ENCODE measurements at places on chromosomes 5 and 9.

- no peak for DNase-seq
Measured at GRCh38 chr5:110852053-110852452, 113.2 kb downstream of the SLC25A46 start.

GRCh38 chr9:128081056-128081455, 13.0 kb downstream of the SLC25A25 start:
- DNase-seq: no peak

DNA sequence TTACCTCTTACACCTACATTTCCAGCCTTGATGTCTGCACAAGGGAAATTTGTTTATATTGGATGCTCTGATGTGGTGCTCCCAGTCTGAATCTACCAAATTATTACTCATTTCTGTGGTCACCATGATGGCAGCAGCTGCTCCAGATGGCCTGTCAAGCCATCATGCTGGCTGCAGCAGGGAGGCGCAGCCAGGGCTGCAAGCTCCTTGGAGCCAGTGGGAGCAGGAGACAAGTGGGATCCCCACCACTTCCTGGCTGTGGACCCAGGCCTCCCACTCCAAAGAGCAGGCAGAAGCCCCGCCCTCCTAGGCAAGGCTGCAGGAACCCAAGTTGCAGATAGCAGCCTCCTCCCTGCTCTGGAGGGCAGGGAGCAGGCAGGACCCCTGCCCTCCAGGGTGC, 241.1 kb upstream of the ATP10B start:
- DNase-seq: no peak

- DNase-seq: no peak
Measured at GRCh38 chr5:180589771-180590542, 1.3 kb downstream of the SCGB3A1 start.

DNA sequence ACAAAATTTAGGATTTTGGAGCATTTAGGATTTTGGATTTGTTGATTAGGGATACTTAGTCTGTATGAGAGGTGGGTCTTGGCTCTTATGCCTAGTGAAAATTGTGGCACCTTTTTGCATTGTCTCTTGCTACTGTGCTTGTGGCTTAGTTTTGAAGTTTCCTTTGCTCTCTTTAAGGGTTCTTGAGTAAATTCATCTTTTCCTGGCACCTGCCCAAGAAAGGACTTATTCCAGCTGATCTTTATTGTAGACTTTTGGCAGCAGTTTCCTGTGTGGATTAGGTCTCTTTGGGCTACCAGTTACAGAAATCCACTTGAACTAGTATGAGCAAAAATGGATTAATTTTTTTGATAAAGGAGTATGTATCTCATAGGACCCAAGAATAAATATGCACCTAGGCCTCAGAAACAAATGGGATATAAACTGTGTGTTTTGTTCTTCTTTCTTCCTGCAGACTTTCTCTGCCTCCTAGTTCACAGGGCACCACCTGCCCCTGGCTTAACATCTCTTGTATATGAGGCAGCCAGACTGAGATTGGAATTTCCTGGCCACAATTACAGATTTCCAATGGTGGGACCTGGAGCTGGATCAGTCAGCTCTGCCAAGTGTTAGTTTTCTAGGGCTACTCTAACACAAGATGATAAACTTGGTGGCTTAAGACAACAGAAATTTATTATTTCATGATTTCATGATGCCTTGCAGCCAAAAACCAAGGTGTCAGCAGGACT, 44.6 kb downstream of the FOCAD start:
- DNase-seq: peak; percentile 54

DNA sequence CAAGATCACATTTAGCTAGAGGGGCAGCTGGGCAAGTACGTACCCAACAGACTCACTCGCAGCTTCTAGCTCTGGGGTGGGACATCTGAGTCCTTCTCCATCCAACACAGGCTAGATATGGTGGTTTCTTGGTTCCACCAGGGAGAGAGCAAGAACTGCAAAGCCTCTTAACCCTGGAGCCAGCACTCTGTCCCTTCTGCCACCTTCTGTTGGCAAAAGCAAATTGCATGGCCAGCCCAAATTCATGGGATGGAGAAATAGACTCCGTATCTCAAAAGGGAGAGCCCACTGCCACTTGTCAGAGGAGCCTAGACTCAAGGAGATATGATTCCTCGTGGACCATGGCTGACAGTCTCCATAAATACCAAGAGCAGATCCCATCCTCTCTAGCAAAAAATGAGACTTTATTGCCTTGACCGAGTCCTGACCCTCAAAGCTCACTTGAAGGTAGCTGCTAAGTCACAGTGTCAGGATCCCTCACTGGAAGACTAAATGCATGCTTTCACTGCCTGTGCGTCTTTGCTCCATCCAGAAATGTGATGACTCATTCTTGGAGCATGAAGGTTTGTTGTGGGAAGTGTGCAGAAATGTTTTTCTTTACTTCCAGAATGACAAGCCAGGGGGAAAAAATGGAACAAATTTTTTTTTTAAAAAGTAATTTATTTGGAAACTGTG, 28.8 kb upstream of the ROR2 start:
- DNase-seq: peak; percentile 25

DNA sequence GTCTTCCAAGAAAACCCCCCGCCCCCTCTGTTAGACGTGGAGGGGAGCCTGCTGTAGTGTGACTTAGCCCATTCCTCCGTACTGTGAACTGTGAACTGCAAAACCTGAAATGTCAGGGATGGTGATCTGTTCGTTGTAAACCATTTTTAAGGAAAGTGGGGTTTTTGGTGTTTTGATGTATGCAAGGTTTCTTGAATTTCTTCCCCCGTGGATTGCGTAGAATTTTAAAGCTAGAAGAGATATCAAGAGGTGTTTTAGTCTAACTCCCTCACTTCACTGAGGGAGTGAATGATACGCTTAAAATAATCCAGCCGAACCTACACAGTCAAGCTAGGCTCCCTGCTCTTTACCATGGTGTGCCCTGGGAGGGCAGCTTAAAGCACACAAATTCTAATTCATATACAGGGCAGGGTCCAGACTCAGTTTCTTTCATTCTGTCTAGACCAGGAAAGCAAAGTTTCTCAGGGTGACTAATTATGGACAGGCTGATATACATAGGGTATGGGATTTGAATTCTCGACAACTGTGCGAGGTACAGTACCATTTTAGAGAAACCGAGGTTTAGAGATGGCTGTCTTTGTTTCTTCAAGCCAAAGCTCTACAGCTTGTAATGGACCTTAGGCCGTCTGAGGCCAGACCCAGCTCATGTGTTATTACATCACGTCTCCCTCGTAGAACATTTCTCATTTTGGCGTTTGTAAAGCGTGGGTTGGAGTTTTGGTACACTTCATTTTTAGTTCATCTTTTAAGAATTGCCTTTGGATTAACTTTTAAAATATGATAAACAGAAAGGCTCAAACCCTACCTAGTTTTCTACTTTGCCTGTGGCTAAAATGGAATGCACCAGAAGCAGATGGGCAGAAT, 2.7 kb downstream of the PTGER4 start:
- DNase-seq: peak; percentile 33

GRCh38 chr5:56475689-56476486, 242.8 kb upstream of the ANKRD55 start:
- DNase-seq: no peak

DNA sequence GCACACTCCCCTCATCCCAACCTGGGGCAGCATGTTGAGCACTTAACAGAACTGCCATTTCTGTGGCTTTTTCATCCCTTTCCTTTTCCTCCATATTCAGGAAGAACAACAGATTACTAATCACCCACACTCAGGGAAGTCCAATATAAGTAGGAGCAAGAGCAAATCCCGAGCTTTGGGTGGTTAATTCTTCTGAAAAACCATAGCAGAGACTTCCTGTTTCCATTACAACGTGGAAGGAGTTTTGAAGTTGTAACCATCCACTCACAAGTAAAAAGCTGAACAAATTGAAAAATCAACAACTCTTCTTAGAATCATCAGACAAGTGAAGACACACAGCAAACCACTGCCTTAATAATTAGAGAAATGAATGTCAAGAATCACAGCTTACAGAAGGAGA, 8.2 kb downstream of the CTSL start:
- peak; percentile 11 for DNase-seq

- DNase-seq: no peak
Measured at GRCh38 chr9:123679330-123679987, 250.5 kb downstream of the DENND1A start.

GRCh38 chr9:97593960-97594359, 39.2 kb downstream of the TSTD2 start:
- no peak for DNase-seq

GRCh38 chr5:147809830-147810666, 21.4 kb downstream of the SPINK1 start:
- DNase-seq: no peak

GRCh38 chr5:109573766-109574165, 116.0 kb upstream of the MAN2A1 start:
- DNase-seq: no peak

DNA sequence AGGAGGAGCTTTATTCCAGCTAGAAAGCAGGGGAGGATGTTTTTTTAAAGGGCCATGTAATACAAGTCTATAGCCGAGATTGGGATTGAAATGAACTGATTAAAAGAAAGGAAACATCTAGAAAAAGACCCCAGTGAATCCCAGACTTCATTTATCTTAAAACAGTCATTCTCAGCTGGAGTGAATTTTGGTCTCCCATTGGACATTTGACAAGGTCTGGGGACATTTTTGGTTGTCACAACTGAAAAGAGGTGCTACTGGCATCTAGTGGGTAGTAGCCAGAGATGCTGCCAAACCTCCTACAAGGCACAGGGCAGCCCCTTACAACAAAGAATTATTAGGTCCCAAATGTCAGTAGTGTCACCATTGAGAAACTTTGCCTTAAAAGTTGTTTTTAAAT, 16.3 kb upstream of the SPINK4 start:
- DNase-seq: peak; percentile 15

- DNase-seq: peak; percentile 93
Measured at GRCh38 chr5:58751222-58751837, 168.5 kb downstream of the RAB3C start.

Measured in lung microvascular endothelial cell (primary cell).